ENCODE measurements at places on chromosomes 6 and 20.
A peak's percentile ranks its signal among the peaks of the same experiment; 100 is the strongest.

GRCh38 chr20:45091366-45091765 is 9.6 kb downstream of the KCNS1 start:
- no peak for DNase-seq

DNA sequence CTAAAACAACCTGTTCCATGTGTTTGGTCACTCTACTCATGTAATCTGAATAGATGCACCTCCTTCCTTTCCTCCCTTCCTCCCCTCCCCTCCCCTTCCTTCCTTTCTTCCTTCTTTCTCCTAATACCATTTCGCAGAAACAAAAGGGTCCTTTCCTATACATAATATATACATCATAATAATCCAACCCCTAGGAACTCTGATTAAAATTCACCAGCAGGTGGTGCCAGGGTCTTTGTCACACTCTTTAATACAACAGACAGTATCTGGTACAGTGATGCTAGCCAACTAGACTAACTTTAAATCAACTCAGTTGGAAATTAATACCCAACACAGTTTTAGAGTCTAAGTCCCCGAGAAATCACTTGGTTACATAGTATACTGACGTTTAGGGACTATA is 181.2 kb upstream of the SHLD1 start:
- DNase-seq, result peak; percentile 24

DNA sequence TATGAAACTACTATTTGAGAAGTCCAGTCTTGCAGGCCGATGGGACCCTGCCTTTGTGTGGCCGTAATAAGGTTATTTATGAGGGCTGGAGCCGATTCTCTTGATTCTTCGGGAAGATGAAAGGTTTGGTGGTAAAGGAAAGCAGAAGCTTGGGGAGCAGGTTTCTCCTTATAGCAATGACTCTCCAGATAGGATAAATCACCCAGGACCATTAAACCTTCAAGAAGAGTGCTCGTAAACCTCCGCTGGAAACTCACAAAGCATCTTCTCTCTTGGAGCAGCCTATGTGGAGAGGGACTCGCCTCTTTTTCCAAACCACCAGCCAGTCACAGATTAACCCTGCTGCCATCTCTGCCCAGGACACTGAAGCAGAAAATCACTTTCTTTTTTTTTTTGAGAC is 69.6 kb upstream of the SALL4 start:
- no peak for DNase-seq

- DNase-seq, result no peak
Measured at GRCh38 chr20:55099251-55099650, 623.9 kb downstream of the DOK5 start.

DNA sequence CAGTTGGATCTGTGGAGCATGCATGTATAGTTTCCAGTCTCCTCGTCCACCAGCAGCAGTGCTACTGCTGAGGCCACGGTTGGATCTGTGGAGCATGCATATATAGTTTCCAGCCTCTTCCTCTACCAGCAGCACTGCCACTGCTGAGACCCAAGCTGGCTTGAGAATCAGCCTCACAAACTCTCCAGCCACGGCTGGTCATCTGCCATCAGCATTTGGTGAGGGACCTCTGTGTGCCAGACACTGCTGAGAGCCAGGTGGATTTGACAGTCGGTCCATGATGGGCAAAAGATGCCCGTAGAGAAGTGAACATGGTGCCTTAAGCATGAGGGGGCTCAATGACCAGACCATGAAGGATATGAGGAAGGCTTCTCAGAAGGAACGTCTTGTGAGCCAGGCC is 46.4 kb downstream of the SLC9A8 start:
- no peak for DNase-seq

- no peak for DNase-seq
Measured at GRCh38 chr20:32037929-32038328, 14.1 kb upstream of the HCK start.

DNA sequence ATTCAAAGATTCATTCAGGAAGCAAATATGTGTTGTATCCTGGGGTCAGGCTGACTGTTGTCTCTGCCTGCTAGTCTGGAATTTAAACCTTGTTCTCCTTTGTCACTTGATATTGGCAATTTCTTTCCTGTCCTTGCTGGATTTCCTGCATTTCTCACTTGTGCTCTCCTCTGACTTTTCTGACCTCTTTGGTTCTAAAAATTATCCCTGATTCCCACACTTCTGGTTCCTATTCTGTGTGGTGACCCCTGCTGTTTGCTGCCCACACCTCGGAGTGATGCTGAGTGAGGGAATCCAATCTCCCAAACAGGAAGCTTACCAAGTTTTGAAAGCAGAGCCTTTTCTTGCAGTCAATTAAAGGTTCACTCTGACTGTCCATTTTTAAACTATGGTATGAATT is 345.3 kb downstream of the CDKAL1 start:
- DNase-seq, result no peak

GRCh38 chr20:20371083-20371482 is 3.2 kb downstream of the INSM1 start:
- DNase-seq, result no peak

- no peak for DNase-seq
Measured at GRCh38 chr20:19018881-19019280, 193.6 kb upstream of the SLC24A3 start.

DNA sequence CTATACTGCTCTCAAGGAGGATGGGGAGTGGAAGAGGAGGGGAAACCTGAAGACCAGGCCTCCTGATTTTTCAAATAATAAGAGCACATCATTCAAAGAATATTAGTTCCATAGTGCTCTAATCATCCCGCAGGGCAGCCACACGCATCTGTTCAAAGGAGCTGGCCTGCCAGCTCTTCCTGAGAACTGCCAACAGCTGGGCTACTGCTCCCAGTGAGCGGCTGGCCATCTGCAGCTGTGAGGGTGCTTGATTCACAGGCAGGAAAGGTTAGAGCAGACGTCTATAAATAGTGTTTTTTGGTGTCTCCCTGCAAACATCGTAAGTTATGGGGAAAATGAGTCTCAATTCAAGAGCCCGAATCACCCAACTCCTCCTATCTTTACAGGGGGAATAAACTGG is 17.3 kb downstream of the NSFL1C start:
- DNase-seq, result no peak

- no peak for DNase-seq
Measured at GRCh38 chr6:42142118-42142835, at the start of gene C6orf132. Gene C6orf132, minus strand, starts transcription at chr6:42142620. Its CDS starts 176 bp downstream, at chr6:42142444.

GRCh38 chr20:42192321-42192720 is 574.1 kb upstream of the CHD6 start:
- no peak for DNase-seq

GRCh38 chr20:39474879-39475278 is 512.7 kb downstream of the DHX35 start:
- no peak for DNase-seq

DNA sequence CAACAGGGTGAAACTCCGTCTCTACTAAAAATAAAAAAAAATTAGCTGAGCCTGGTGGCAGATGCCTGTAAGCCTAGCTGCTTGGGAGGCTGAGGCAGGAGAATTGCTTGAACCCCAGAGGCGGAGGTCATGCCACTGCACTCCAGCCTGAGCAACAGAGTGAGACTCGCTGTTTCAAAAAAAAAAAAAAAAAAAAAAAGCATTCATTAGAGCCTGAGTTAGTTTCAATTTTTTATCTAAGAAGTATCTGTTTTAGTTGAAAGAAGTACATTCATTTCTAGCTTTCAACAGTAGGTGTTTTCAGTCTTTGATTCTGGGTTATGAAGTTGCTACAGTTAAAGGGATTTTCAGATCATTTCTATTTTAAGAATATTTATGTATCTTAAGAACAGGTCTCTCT is 42.2 kb downstream of the ZNF292 start:
- DNase-seq, result no peak

- no peak for DNase-seq
Measured at GRCh38 chr6:16181439-16182297, 52.8 kb downstream of the MYLIP start.

- DNase-seq, result no peak
Measured at GRCh38 chr6:12289365-12289919, 719 bp upstream of the EDN1 start.
